ENCODE measurements at places on chromosomes 7 and 10.

GRCh38 chr7:54080971-54081370 is 461.2 kb upstream of the VSTM2A start:
- DNase-seq = no peak

DNA sequence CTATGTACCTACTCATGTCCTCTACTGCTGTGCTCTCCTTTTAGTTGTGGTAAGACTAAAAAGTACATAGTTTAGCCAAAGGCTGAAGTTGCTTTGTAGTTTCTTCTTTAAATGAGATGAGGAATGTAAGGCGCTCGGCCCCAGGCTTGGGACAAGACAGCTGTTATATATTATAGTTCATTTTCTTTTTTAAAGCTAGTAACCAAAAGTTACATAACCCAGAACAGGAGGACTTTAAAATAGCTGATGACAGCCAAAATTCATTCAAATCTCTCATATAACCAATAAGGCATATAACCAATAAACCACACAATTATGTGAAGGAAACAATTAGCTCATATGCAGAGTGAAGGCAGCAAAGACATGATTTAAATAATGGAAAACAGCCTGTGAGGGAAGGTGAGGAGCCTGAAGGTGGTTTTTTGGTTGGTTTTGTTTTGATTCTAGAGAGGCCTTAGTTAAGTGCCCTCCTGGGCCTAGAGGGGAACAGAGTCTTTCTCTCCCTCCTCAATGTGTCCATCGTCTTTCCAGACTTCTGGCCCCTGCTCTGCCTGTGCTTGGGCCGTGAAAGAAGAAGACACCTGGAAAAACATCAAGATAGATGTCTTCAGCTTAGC is 35.8 kb downstream of the SLC26A4 start:
- no peak for DNase-seq

GRCh38 chr10:133079836-133080682 is 7.7 kb upstream of the ADGRA1 start:
- DNase-seq = no peak

- DNase-seq = no peak
Observed at GRCh38 chr10:101696632-101697031, 1.7 kb upstream of the FBXW4 start.

- DNase-seq = peak; percentile 12
Observed at GRCh38 chr10:101718690-101719275, 23.8 kb upstream of the FBXW4 start.

GRCh38 chr10:78894089-78894840 is 174.5 kb upstream of the ZMIZ1 start:
- no peak for DNase-seq

- no peak for DNase-seq
Observed at GRCh38 chr10:30993155-30993554, 38.5 kb downstream of the ZNF438 start.

DNA sequence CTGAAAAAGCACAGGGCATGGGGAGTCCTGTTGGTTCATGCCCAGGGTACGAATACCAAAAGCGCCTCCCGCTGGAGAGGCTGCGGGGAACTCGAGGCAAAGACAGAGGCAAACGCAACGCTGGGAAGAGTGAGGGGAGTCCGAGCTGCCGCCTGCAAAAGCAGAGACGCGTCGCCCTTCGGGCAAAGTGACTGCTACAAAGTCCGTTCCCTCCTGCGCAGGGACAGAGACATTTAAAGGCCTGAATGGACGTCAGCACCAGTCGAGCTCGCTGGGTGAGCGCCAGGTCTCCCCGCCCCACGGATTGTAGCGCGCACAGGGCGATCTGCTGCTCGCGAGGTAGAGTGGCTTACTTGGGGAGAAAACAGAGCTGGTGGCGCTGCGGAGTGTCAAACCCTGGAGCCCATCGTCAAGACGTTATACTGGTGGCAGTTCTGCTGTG is 732.8 kb downstream of the ZWINT start:
- peak; percentile 17 for DNase-seq

GRCh38 chr7:29270594-29271318 is 76.2 kb downstream of the CHN2 start:
- no peak for DNase-seq

Data from astrocyte of the spinal cord (primary cell).